ENCODE measurements at places on chromosomes 12 and 14.

DNA sequence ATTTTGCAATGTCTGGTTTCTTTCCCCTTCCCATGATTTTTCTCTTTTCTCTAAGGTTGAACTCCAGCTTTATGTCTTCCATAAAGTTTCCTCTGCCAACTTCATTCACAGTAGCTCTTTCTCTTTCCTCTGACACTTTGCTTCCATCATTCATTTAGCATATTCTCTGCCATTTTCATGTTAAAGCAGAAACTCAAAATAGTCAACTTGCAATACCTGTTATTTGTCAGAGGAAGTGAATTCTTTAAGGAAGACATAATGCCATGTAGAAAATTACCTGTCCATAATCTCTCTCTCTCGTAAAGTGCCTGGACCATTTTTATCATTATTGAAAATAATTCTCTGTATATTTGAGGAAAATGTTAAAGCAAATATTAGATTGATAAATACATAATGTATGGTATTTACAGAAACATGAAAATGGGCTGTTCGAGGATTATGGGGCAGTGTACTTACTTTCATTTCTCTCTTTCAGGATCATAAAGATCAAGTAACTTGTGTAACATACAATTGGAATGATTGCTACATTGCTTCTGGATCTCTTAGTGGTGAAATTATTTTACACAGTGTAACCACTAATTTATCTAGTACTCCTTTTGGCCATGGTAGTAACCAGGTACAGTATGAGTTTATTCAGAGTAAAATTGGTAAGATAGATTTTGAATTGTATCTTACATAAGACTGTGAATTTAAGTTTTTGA, 12.6 kb downstream of the NEDD1 start:
- no peak for DNase-seq

DNA sequence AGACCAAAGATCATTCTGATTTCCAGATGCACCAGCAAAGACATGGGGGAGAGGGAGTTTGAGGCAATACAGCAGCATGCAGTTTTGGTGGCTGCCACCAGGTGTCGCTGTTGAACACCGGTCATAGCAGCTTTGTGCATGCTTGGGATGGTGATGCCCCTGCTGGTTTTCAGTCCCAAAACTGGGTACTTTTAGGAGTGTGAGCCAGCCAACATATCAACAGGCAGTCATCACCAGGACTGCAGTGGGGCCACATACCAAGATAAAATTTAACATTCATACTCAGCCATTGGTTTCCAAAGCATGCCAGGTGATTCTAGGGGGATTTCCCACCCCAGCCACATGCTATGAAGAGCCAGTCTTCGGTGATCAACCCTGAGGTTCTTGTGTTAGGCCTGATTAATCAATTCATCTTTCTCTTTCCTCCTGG, 64.2 kb downstream of the PHETA1 start:
- DNase-seq = peak; percentile 34

GRCh38 chr12:79826267-79827128, 108.4 kb downstream of the PPP1R12A start:
- peak; percentile 5 for DNase-seq

DNA sequence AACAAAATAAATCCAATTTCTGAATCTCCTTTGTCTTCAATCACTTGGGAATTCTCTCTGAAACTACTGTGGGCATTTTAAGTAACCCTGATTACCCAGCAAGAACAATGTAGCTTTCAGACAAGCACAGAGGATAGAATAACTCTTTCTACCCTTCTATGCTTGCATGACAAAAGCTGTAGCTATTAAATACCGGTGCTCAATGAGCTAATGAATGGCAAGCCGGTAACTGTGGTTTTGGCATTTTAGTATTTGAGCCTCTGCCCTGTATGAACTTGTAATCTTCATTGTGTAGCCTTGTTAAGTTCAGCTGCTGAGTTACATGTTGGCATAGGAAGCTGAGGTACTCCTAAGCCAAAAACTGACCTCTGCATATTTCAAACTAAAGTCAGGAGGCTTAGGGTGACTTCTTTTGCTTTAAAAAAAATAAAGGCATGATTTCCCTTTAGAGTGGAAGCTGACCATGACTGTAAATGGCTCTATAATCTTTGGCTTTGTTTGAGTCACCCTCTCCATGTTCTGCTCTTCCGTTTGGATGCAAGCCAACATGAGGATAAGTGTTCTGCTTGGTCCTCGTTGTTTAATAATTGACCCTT, 171.0 kb upstream of the HIF1A start:
- peak; percentile 71 for DNase-seq

- DNase-seq = no peak
These were observed 119.2 kb downstream of the FIGNL2 start for GRCh38 chr12:51729331-51729730.

DNA sequence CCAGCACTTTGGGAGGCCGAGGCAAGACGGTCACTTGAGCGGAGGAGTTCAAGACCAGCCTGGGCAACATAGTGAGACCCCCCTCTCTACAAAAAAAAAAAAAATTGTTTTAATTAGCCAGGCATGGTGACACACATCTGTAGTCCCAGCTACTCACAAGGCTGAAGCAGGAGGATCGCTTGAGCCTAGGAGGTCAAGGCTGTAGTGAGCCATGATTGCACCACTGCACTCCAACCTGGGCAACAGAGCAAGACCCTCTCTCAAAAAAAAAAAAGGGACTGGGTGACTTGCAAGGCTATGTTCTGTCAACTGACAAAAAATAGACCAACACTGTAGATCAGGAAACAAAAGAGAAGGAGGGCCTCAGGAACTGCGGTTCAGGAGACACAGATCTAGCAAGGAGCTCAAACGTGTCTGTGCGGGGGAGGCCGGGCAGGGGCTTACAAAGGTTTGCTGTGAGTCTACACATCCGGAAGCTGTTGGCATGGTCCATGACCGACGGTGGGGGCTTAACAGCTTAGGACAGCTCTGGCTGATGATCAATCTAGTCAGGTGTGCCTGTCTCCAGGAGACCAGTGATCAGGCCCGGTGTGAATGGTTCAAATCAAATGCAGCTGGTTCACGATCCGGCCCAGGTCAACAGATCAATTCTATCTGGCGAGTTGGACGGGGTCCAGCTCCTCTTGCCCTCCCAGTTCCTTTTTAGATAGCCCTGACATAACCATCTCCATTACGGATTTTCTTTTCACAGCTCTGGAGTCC, 31.7 kb upstream of the INF2 start:
- DNase-seq = no peak

DNA sequence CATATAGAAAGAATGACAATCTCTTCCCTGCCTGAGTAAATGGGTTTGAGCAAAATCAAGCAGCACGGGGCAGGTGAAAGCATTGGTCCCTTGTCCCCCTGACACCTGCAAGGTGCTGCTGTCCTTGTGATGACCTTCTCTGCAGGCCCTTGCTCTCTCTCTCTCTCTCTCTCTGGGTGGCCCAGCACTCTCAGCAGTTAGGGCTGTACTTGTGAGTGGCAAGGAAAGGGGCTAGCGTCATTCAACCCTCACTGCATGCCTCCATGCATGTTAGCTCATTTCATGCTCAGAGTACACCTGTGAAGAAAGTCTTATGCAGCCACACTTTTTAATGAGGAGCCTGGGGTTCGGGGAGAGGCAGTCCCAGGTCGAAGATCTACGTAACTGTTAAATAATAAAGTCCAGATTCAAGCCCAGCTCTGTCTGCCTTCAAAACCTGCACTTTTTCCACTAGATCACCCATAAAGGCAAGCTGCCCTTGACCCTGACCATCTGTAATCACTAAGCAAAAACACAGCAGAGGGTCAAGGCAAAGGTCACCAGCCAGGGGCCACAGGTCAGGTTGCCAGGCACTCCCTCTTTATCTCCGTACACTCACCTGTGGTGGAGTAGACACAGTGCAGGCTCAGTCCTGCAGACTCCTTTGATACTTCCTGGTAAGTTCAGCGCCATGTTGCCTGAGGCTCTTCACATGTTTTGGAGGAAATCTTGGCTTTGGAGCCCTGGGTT, 44.9 kb upstream of the CLMN start:
- DNase-seq = no peak

DNA sequence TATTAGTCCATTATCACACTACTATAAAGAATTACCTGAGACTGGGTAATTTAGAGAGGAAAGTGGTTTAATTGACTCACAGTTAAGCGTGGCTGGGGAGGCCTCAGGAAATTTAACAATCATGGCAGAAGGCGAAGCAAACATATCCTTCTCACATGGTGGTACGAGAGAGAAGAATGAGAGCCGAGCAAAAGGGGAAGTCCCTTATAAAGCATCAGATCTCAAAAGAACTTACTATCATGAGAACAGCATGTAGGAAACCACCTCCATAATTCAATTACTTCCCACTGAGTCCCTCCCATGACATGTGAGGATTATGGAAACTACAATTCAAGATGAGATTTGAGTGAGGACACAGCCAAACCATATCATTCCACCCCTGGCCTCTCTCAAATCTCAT, 422.6 kb downstream of the MDGA2 start:
- DNase-seq = no peak

GRCh38 chr12:47824198-47824597, 4.5 kb upstream of the HDAC7 start:
- DNase-seq = no peak
